ENCODE measurements at places on chromosomes 5 and 9. TPM values are rescaled to one million over a fixed set of nuclear protein-coding genes. Genes with fewer than 3 reads are reported as not detected.

The PRR16 gene
- 7.6 TPM for total RNA-seq

The NDOR1 gene
- total RNA-seq = 3.2 TPM

The ADGRD2 gene
- not detected for total RNA-seq

The ENTREP1 gene
- total RNA-seq = 11.6 TPM

DNA sequence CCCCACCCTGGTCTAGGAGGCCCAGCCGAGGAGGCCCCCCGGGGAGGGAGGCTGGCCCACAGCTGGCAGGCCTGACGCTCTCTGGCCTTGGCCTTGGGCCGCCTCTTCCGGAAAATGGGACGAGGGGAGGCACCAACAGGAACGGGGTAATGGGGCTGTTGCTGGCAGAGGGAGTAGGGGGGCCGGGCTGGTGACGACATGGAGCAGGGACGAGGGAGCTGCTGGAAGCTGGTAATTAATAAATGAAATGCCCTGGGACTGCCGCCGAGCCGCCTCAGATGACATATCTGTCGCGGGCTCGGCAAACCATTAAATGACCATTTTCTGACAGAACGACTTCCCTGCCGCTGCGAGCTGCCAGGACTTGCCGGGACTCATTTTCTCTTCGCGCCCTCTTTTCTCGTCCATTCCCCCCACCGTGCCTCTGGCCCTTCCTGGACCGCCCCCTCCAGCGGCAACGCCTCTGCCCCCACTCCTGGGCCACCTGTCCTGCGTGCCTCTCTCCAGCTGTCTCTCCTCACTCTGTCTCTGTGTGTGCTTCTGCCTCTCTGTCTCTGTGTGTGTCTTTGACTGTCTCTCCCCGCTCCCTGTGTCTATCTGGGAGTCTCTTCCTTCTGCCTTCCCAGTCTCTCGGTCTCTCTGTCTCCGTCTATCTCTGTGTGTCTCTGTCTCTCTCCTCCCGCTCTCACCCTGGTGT, 215.7 kb downstream of the PAX5 start:
- peak; percentile 18 for DNase-seq

GRCh38 chr5:83653669-83654068, 67.0 kb downstream of the HAPLN1 start:
- no peak for DNase-seq

DNA sequence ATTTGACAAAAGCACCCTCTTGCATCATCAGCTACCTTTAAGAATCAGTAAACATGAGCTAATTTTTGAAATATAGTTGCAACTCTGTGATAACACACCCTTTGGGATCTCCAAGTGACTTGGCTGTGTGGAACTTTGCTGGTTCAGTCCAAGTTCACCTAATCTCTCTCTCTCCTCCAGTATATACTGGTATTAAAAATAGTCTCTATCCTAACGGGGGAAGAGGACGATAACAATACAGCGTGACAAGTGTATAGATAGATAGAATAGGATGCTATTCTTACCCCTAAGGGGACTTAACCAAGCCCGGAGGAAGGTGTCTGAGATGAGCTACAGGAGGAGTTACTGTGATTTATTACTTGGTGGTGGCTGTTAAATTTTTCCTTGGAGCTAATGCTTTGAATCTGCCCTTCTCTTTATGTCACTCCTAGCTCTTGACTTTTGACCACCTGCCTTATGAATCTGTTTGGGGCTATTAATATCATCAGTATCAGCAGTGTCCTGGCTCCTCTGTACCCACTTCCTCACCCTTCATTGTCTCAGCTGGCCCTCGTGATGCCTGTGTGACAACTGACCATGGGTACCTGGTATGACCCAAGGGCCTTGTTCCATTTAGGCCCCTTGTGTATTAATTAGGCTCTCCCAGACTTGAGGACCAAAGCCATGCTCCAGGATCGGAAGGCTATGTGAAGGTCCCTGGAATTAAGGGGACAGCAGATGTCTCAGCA, 223.9 kb downstream of the SREK1 start:
- no peak for DNase-seq

DNA sequence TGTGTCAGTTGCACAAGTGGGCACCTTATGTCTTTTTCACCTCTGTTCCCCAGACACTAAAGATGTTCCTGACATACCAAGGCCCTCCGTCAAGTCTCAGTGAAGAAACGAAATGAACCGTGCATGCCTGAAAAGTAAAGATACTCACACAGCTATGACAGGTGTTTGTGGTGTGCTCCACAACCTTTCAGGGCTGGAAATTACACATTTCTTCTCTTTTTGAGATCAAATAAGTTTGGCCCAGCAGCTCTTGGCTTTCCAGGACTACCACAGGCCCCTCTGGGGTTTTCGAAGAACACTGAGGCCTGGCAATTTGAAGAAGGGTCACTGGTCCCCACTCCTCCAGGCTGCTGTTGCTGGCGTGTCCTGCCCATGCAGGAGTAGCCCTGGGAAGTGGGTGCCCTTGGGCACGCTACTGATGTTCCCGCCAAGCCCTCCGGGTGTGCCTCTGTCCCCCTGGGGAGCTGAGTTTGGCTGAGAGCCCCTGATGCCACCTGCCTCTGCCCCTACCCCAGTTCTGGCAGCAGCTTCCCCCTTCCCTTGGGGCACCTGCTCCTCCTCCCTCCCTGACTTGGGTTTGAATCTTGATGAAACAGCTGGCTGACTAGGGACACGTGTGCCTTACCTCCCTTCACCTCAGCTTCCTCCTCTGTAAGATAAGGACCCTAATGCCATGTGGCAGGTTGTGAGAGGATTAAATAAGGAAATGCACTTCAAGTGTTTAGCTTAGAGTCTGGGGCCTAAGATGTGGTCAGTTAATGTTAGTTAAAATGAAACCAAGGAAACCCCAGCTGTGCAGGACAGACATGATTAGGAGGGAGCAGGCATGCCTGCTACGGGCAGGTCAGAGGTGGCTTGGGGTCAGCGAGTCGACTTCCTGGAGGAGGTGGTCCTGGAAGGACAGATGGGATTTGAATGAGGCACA, 49.1 kb upstream of the GADD45G start:
- no peak for DNase-seq

DNA sequence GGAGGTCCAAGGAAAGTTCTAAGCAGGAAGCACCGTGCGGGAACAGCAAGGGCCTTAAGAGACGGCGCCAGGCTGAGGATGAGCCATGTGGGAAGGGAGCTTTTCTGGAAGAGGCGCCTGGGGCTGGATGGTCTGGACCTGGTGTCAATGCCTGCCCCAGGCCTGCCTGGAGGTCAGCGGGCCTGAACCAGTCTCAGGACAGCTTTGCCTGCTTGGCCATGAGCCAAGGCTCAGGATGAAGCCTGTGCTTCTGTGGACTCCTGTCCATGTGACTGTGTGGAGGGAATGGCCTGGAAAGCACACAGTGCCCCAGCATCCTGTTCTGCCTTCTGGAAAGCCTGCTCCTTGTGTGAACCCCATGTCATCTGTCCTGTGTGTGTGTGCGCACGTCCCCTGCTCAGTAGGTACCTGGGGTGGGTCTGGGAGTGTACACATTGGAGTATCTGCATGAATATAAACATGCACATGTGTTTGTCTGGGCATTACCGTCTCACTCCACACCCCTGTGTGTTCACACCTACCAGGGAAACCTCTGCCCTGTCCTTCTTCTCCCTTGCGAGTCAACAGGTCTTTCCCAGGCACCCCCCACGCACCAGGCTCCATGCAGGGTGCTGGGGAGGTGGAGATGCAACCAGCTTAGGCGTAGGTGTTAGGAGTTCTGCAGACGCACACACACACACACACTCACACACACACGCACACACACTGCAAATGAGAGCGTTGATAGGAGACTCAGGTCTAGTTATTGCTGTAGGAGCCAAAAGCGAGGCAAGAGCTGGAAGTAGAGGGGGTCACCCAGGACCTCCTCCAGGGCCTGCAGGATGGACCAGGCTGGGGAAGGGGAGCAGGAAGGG, 24.8 kb downstream of the DAB2IP start:
- no peak for DNase-seq

DNA sequence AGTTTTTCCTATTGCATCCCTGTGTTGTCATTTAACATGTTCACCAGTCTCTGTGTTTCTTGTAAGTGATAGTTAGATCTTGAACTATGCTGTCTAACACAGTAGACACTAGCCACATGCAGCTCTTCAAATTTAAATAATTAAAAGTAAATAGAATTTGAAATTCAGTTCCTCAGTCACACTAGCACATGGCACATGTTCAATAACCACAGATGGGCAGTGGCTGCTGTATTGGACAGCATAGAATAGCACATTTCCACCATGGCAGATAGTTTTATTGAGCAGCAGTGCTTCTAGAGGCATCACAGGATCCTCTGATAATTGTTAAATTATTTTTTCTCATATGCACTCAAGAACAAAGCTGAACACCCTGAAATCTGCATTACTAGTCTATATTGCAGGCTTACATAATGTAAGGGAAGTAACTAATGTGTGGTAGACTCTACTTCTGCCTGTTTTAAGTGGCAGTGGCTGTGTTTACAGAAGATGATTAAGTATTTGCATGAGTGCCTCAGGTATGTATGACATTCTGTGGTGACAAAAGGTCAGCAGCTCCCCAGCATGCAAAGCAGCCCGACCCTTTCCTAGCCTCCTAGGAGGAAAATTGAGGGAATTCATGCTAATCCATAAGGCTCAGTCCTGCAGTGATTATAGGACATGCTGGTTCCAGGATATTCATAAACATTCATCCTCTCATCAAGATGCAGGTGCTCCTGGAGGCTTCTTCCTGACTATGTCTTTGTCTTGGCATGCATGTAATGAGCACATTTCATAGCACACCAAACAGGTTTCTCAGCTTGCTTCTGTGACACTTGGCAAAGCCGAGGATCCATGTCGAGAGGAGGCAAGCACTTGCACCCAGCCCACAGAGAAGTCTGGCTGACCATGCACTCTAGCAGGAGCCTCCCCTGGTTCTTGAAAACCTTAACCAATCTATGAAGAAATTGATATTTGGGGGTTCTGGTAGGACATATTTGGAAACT, 45.5 kb downstream of the SH3RF2 start:
- peak; percentile 14 for DNase-seq

DNA sequence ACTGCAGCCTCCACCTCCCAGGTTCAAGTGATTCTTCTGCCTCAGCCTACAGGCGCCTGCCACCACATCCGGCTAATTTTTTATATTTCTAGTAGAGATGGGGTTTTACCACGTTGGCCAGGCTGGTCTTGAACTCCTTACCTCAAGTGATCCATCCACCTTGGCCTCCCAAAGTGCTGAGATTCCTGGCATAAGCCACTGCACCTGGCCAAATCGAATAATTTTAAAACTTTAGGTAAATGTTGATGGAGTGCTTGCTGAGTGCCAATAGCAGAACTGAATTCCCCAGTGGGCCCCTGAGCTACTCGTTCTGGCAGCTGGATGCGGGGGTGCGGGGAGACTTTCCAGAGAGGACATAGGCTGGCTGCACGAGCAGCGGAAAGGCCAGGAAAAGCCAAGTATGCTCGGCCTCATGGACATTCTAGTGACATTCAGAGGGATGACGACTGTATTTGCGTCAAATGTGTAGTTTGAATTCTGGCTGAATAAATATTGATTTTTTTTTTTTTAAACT, 16.8 kb downstream of the TRAF2 start:
- no peak for DNase-seq

- peak; percentile 95 for DNase-seq
These were observed 130.3 kb downstream of the RGS3 start for GRCh38 chr9:113593682-113594281.

DNA sequence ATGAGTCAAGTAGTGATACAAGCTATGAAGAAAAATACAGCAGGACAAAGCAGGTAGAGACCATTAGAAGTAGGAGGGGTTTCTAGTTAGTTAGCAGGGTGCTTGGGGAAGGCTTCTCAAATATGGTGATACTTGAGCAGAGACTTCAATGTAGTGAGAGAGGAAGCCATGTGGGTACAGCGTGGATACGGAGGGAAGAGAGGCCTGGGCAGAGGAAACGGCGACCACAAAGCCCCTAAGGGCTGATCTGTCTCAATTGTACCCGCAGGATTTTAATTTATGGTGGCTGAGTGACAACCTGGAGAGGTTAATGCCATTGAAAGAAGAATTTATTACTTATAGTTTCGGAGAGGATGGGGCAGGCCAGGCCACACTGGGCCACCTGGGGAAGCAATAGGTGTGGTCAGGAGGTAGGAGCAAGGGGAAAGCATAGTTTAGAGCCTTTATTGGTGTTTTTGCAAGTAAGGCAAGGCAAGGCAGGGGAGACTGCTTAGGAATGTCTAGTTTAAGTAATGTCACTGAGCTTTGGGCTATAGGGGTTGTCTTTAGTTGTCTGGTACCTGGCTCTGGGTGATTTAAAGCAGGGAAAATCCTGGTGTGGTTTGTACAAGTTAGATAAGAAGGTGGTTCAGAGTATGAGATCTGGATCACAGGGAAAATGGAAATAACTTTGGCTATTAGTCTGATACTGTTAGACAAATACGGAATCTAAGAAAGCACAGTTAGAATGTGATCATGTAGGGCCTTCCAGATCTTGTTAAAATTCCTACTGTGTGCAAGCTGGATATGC, 42.6 kb downstream of the GCNT4 start:
- no peak for DNase-seq

DNA sequence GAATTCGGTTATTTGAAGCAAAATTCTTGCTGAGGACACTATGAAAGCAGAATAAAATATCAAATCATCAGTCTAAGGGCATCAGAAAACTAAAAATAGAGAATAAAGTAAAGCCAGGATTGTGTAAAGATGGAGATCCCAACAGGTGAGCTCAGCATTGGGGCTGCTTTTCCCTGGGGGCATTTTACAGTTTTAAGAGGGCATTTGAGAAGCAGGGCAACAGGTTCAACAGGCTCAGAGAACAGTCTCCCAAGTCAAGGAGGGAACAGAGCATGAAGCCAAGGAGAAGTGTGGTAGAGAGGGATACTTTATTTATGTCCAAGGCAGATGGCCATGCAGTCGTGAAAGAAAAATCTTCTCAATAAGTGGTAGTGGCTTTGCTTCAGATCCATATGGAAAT, 145.4 kb downstream of the SYK start:
- DNase-seq = no peak

DNA sequence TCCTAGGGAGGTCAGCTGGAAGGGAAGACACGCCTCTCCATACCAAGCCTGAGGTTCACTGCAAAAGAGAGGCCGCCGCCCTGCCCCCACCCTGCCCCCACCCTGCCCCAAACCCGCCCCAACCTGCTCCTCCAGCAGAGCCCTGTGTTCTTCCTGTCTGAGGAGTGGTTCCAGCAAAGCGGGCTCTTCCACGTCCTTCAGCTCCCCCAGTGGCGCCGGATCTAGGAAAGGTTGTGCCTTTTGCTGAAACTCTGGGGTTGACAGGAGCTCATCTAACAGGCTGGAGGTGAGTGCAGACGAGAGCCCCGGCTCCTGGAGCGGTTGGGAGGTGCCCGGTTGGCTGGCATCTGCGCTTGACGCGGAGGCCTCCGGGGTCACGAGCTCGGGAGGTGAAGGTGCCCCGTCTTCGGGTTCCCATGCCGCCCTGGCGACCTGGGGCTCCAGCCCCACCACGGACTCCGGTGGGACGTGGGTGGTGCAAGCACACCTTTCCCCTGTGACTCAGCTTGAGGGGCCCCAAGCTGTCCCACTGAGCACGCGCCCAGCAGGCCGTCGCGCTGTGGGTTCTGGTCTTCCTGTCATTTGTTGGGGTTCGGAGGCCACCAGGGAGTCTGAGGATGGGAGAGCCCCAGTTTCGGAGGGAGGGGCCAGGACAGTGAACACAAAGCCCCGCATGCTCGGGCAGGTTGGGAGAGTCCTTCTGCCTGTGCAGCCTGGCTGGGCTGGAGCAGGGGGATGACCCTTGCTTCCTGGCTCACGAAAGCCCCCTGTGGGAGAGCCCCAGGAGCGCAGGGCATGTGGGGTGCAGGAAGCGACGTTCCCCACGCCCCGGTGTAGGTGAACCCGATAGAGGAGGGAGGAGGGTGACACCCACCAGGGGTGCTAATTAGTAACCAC, 1467.1 kb downstream of the FOXD4L5 start:
- DNase-seq = no peak
